Right ventricle myocardium superior (tissue), 1 donor: ENCODE measurements at places on chromosomes 3 and 15.
A peak's percentile ranks its signal among the peaks of the same experiment; 100 is the strongest.

- DNase-seq: no peak
These were observed 6.2 kb upstream of the TMF1 start for GRCh38 chr3:69058180-69058946.

DNA sequence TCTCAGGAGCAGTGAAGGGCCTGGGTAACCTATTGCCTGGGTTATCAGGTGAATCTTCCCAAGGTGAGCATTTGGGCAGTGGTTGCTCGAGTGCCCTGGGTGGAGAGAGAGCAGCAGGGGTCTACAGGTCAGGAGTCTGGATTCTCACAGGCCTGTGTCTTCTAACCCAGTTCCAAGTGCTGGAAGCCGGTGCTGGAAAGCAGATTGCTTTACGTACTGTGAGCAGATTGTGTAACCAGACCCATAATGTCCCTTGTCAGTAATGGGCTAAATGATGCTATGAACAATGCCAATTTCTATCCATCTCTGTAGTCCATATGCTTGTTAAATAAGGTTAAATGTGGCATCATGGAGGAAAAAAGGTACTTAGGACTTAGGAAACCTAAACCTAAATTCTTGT is 106.5 kb downstream of the TPRG1 start:
- DNase-seq: no peak

DNA sequence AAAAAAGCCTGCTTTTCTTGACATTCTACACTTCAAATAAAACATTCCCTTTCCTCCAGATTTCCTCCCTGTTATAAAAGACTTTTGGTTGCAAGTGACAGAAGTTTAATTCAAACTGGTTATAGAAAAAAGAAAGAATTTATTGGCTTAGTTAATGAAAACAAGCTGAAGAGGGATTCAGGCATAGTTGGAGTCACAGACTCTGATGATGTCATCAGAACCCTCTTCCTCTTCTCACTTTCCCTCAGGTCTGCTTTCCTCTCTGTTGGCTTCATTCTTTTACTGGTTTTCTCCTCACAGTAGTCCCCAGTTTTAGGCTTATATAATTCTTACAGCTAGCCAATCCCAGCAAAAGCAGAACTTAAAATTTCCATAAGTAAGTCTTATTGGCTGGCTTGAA is 32.0 kb upstream of the MBNL1 start:
- DNase-seq: no peak

DNA sequence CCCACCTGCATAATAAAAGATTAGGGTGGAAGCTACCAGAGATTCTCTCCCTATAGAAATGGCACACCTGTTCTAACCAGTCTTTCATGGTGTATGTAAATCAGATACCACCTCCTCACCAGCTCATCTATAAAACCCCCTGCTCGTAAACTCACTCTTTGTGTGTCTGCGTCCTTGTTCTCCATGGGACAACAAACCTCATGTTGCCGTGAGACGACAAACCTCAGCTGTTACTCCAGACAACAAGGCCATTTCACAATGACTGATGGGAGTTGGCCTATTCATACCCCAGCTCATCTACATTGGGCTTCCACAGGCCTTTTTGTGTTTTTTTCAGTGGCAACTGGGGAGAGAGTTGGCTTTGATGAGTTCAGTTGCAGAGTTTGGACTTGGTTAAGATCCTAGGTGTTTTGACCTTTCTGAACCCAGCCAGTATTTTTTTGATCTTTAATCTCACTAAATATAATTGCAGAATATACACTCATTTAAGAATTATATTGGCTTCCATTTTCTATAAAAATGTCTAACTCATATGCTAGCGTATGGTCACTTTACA is 96.6 kb upstream of the LRIG1 start:
- no peak for DNase-seq

- no peak for DNase-seq
These were observed 177.3 kb downstream of the GABRB3 start for GRCh38 chr15:26595611-26596010.

DNA sequence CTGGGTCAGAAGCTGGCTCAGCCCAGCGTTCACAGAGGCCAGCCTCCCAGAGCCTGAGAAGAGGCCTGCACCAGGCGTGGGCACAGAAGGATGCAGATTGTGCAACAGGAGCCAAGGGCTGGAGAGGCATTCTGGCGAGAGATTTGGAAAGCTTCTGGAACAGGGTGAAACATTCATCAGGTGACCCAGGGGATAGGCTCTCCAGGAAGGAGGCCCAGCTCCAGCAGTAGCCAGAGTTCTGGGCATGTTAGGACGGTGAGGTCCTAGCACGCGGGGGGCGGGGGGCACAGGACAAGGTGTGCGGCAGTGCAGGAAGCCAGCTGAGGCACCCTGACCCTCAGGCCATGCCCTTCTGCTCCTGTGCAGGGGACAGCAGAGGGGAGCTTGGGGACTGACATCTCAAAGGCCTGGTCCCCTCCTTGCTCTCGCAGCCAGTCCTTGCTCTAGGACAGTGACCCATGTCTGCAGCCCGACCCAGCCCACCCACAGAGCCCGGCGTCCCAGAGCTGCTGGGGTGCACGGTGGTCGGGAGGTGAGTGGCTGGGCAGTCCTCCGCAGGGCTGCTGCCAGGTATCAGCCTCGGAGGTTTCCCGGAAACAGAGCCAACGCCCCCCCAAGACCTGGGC is 111.7 kb upstream of the KLF13 start:
- DNase-seq: peak; percentile 70

- DNase-seq: no peak
These were observed 32.4 kb downstream of the SCN11A start for GRCh38 chr3:39019299-39019698.
